ENCODE measurements at places on chromosomes 11 and 22.
A peak's percentile ranks its signal among the peaks of the same experiment; 100 is the strongest.

DNA sequence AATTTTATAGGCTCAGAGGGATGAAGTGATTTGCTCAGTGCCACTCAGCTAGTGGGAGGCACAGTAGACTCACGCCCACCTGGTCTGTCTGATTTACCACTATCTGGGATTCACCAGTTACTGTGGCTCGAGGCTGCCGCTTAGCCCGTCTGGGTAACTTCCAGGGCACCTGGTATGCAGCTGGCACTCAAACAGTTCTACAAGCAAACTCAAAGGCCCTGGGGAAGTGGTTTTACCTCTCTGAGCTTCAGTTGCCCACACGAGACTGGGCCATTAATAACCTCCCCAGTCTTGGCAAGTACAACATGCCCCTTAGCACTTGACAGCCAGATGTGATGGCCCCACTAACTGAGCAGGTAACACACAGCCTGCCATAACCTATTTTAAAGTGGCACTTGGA is 2.6 kb downstream of the GDPD5 start:
- no peak for DNase-seq

DNA sequence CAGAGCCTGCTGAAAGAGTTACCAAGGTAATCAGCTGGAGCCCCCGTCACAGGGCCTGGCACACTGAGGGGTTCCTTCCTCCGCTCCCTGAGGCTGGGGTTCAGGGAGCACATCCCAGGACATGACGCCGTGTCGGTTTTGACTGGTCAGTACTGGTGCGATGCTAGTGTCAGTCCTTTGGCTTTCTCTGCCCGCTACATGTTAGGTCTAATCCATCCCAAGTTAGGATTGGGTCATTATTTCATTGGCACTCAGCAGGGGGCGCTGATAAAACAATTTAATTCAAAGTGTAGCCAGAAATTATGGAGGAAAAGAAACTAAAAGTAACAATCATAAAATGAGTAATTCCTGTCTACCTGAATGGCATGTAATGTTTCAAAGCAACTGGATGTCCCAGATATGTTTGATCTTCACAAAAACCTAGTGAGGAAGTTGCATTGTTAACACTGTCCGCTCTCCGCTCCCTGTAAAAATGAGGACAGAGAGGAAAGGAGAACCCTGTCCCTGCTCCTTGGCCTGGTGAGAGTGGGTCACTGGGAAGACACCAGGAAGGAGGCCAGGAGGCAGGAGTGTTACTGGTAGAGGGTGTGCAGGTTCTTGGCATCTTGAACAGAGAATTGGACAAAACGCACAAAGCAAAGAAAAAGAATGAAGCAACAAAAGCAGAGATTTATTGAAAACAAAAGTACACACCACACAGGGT is 27.1 kb downstream of the TSKU start:
- DNase-seq = peak; percentile 64

GRCh38 chr22:22342697-22343580 is 98.4 kb downstream of the VPREB1 start:
- peak; percentile 31 for DNase-seq

GRCh38 chr22:31218565-31219262 is 6.6 kb downstream of the LIMK2 start:
- no peak for DNase-seq

GRCh38 chr22:29268511-29269229 is 602 bp downstream of the EWSR1 start:
- DNase-seq = peak; percentile 67

GRCh38 chr11:76629116-76629852 is 41.3 kb downstream of the LRRC32 start:
- DNase-seq = peak; percentile 32

- DNase-seq = no peak
These were observed 608.9 kb downstream of the NTM start for GRCh38 chr11:131979364-131979763.

GRCh38 chr11:70717936-70718595 is 319.7 kb downstream of the CTTN start:
- DNase-seq = no peak

DNA sequence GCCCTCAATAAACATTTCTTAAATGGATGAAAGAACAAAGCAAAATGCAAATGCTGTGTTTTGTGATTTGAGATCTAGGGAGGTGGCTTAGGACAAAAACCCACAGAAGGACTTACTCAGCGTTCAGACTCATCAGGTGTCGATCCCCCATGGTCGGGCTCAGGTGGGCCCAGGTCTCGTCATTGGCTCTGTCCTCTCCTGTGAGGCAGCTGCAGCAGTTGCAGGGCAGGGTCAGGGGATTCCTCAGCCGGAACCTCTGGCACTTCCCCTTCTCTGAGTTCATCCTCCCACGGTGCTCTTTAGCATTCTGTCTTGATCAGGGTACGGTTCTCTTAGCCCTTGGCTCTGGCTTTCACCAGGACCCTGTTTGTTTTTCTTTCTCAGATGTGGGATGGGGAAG is 14.0 kb upstream of the ACR start:
- no peak for DNase-seq

DNA sequence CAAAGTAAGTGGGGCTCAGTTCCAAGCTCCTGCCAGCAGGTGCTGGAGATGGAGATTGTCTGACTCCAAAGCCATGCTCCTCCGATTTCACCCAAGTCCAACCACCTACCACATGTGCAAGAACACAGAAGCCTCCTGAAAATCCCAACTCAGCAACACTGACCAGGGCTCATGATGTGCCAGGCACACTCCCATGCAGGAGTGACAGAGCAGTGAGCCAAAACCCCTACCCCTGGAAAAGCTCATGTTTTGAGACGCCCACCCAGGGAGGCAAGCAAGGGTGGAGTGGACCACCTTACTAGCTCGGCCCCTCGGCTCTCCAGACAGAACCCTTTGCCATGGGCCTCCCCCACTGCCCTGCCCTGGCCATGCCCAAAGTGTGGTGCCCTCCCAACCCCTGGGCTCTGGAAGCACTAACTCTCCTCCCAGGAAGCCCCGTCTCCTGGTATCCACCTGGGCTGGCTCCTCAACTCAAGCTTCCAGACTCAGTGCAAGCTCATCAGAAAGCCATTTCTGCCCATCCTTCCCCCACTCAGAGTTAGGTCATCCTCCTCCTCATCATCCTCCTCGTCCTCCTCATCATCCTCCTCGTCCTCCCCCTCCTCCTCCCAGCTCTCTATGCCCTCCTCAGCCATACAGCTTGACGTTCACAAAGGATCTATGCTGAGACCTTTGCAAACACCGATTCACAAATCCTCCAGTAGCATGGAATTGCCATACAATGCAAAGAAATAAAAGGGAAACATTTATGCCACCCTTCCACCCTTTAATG is 154.9 kb downstream of the MPPED1 start:
- DNase-seq = no peak

- peak; percentile 70 for DNase-seq
These were observed 98.4 kb downstream of the ZNF280B start for GRCh38 chr22:22410121-22410520.

DNA sequence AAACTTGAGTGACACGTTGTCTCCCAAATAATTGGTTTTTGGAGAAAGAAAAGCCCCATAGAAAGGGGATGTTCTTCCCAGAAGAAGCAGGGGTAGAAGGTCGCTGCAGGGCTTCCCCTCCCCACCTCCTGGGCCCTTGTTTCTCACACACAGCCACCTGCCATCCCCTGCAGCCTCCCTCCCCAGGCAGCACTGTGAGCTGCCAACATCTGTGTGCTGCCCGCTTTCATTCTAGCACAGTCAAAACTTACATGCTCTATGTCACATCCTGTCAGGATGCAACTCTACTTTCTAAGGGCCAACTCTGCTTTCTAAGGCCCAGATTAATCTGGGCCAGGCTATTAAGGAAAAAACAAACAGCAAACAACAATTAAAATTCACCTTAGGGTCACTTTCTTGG is 309.4 kb upstream of the ZC3H12C start:
- DNase-seq = no peak

DNA sequence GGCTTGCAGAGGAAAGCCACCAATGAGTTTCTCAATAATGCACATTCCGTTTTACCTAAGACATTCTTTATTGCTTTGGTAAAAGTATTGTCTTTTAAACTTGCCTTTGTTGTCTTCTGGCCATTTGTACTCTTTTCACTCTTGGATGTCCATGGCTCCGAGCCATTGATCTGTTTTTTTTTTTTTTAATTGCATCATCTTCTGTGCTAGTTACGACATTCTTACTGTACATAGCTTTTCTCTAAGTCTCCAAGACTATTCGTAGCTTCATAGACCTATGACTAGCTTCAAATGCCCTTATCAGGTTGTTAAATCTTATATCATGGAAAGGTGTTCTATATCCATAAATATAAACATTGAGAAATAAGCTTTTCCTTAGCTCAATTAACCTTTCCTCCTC is 1522.6 kb downstream of the FAM181B start:
- DNase-seq = no peak

- DNase-seq = no peak
These were observed 64.0 kb downstream of the OTOG start for GRCh38 chr11:17611049-17611448.

DNA sequence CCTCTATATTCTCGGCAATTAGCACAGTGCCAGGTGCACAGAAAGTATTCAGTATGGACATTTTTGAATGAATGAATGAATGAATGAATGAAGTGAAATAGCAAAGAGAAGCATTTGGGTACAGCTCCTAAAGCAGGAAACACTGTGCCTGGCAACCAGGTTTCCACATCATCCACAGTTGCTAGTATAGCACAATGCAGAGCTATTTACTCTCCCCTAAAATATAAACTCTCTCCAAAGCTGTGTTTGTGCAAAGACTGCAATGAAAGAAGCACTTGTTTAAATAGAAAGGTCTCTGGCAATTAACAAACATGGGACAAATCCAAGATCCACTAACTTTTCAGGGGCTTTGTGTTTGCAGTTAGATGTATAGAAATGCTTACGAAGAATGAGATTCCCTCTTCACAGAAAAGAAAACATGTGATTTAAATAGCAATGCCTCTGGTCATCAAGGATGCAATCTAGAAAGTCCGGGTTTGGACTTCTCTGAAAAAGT is 103.0 kb upstream of the OPCML start:
- DNase-seq = no peak

- no peak for DNase-seq
These were observed 5.6 kb upstream of the CD59 start for GRCh38 chr11:33741806-33742205.

DNA sequence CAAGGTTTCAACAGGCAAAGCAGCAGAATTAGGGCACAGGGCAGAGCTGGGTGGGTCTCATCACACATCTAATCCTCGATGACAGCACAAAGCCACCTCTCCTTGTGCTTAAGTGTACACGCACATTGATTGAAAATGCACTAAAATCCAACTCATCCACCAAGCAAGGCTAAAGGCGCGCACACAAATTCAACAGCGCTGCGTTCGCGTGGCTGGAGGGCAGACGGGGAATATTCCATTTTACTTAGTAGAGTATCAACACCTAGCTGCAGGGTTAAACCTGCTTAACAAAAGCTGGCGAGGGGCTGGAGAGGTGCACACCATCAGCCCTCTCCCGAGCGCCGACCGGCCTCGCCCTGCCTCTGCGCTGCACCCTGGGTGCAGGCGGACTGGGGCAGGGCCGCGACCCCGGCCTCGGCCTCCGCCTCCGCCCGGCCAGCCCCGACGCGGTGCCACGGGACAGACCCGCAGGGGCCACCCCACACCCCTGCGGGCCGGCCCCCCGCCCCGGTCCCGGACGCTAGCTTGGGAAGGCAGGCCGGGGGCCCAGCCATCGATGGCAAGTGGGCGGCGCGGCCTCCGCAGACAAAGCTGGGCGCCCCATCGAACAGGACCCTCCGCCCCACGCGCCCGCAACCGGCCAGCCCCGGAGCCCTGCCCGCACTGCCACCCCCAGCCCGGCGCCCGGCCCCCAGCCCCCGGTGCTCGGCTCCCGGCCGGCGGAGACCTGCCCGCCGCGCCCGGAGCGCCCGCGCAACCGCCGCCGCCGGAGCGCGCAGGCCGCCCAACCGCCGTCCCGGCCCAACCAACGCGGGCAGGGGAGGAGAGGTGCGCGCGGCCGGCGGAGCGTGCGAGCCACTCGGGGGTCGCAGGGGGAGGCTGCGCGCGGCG is 929 bp downstream of the PRDM10 start:
- DNase-seq = no peak

DNA sequence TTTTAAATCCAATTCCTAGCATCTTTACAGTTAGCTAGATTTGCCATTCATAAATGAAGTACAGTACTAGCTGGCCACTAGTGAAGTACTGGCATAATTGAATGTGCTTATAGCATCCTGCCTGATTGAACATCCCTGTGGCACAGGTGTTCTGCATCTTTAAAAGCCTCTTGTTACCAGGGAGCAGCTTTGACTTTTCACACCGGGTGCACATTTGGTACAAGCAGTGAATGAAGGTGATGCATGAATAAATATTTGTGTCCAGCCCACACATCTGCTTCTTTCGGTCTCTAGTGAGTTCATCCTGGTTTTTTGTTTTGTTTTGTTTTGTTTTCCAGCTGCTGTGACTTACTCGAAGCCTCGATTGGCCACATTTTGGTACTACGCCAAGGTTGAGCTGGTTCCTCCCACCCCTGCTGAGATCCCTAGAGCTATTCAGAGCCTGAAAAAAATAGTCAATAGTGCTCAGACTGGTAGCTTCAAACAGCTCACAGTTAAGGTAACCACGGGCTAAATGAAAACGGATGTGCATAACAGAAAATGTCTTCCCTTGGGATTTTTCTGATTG is 5.3 kb downstream of the ATP5MG start:
- DNase-seq = peak; percentile 18

GRCh38 chr22:25069758-25070481 is 117.4 kb downstream of the KIAA1671 start:
- DNase-seq = no peak

GRCh38 chr22:47446821-47447810 is 684.7 kb downstream of the TBC1D22A start:
- no peak for DNase-seq

DNA sequence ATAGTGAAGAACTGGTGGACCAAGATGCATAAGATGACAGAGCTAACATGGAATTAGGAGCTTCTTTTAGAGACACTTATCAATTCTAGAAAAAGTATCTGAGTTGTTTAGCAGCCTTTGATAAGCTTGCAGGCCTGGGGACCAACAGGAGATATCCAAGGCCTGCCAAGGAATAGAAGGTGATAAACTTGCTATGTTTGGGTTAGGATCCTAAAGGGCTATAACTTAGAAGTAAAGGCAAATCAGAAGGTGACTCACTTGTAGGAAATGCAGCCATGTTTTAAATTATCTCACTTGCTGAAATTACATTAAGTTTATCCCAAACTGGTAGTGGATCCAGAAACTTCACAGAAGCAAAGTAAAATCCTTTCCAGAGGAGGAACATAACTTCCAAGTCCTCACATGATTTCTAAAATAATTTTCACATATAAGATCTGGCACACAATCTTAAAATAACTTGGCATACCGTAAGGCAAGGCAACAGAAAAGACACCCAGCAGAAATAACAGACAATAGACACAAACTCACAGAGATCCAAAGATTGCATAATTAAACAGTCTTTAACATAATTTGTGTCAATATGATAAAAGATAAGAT is 69.6 kb upstream of the TEAD1 start:
- DNase-seq = no peak

GRCh38 chr22:21444701-21445436 is 22.3 kb upstream of the TMEM191C start:
- peak; percentile 1 for DNase-seq

- DNase-seq = no peak
These were observed 14.8 kb upstream of the GAL start for GRCh38 chr11:68669301-68670090.

- DNase-seq = no peak
These were observed 6.6 kb downstream of the EP300 start for GRCh38 chr22:41099036-41099435.
